ENCODE measurements at places on chromosomes 5 and 9.

DNA sequence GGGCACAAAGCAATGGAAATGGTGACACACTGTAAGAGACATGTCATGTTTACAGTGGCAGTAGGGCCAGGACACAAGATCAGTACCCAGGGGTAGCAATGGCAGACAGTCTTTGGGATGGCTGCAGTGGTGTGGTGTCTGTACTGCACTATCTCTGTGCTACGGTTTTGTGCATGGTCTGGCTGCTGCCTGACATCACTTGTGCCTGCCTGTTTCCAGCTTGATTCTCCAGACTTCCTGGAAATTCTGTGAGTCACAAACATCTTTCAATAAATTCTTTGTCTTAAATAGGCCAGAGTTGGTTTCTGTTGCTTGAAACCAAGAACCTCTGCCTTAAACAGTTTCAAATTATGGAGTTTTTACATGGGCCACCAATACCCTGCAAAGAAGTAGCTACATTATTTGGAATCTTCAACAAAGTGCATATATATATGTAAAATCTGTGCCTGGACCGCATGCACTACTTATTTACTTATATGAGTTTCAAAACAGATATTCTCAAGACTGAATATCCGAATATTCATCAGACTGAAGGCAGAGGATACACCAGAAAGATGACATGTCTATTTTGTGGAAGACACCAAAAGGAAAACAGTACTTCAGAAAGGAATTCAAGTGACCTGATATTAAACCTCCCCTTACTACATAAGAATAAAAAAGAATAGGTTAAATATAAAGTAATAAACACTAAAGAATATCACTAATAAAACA lies 188.1 kb downstream of the RFX3 start:
- peak; percentile 43 for DNase-seq

DNA sequence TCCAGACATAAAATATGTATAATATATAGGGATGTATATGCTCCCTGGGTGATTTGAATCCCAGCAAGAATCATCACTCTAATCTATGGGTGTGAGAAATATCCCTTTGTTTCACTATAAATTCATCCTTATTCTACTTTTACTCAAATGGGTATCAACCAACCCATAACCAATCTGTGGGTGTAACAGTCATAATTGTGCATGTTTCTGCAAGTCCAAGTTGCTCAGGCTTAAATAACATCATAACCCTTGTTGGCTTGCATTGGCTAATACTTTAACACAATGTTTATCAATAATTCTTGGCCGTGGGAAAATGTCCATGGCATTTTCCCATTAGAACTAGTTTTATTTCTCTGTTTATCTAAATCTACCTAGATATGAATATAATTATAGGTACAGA lies 530.5 kb upstream of the TLE4 start:
- DNase-seq: no peak

GRCh38 chr5:109996246-109996645 lies 306.5 kb downstream of the MAN2A1 start:
- no peak for DNase-seq

GRCh38 chr5:3893527-3893926 lies 297.9 kb downstream of the IRX1 start:
- DNase-seq: no peak

- DNase-seq: no peak
These were observed 351.2 kb downstream of the MLLT3 start for GRCh38 chr9:20271096-20271495.

DNA sequence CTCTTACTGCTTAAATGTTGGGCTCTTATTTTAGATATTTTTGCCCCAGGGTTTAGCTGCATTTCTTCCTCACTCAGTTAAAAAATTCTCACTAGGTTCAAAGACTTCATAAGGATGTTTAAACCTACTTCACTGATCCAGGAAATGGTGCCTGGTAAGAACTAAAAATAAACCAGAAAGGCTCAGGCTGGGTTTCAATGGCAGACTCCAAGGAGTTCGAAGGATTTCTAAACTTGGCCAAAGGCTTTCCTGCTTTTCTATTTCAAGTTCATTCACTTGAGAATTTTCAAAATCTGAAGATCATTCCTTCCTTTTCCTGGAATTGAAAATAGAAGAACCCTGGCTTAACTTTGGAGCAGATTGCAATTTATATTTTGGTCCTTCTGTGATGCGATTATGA lies 193.0 kb upstream of the MAP1B start:
- DNase-seq: no peak

GRCh38 chr9:111599092-111599954 lies at the start of gene PTGR1:
Gene PTGR1, minus strand, starts transcription at chr9:111599647. Its CDS starts 2,225 bp downstream, at chr9:111597422.
- peak; percentile 88 for DNase-seq

DNA sequence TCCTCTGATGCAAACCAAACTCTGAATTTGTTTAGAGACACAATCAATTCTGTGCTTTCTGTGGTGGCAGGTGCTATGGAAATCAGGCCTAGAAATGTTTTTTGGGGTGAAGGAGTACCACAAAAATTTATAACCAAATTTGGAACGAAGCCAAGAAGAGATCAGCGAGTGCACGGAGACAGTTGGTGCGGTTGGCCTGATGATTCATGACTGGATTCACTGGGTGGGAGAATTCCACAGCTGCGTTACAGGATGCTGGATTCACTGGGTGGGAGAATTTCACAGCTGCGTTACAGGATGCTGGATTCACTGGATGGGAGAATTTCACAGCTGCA lies 135.6 kb upstream of the IRX4 start:
- no peak for DNase-seq

DNA sequence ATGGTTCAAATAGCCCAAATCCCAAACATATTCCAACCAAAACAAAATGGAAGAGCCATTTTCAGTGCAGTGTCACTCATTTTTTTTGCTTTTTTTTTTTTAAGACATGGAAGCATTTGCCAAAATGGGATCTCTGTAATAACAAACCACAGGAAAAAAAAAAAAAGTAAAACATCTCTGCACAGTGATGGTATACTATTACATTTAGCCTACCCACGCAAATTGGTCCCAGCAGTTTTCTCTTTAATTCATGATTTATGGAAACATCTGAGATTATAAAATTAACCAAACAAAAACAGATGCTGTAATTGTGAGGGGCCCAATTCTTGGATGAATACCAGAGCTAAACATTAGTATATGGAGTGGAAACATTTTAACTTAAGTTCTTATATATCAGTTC lies 566.6 kb downstream of the ZNF608 start:
- no peak for DNase-seq

DNA sequence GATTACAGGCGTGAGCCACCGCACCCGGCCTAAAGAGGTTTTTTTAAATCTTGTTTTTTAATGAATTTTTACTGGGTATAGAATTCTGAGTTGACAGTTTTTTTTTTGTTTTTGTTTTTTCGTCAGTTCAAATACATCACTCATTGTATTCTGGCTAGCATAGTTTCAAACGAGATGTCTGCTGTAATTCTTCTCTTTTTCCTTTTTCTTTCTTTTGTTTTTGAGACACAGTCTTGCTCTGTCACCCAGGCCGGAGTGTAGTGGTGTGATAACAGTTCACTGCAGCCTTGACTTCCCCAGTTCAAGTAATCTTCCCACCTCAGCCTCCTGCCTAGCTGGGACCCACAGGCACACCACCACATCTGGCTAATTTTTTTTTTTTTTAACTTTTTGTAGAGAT lies 2.2 kb upstream of the PRRT1B start:
- DNase-seq: no peak

- no peak for DNase-seq
These were observed 46.2 kb upstream of the HAND1 start for GRCh38 chr5:154524181-154524580.

DNA sequence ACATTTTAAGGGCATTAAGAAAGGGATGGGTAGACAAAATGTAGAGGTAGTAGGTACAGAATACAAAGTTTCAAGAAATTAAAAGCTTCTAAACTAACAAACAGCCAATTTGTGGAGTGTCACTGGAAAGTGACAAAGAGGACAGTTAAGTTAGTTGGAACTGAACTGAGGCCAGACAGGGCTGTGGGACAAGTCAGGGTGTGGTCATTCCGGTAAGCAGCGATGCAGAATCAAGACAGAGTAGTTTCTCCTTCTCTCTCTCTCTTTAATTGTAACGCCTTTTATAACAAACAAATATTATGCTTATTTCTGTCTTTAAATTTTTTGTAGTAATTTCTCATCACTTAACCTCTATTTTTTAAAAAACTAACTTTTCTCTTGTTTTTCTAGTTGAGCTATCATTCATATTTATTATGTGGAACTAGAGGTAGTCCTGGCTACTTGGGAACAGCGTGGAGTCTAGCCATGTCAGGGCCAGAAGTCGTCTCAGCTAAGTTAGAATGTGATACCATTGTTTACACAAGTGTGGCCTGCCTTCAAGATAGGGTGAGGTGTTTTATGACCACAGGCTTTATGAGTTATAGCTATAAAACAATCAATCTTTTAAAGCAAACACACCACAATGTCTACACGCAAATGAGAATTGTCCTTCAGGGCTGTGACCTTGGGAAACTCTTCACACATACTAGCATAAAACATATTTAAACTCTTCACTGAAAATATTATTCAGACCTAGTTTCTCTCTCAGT lies 115.3 kb upstream of the CDKN2B start:
- no peak for DNase-seq

DNA sequence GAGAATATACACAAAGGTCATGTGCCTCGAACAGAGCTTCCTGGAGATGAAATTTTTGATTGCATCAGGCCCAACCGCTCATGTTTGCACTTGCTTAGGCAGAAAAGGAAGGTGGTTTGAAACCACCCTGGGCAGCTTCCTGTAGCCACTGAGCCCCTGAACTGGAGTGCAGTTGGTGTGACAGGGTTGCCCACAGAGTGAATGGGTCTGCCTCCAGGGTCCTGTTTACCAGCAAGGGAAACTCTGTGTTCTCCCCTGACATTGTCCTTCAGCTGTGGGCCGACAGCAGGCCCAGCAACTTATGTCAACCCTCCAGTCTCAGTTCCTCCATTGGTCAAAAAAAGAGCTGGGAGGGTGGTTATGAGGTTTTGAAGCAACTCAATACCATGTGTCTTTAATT lies 289.6 kb downstream of the KIF4B start:
- no peak for DNase-seq

GRCh38 chr9:77977210-77977611 lies 54.4 kb downstream of the GNAQ start:
- DNase-seq: peak; percentile 79

GRCh38 chr5:145911164-145911563 lies 25.2 kb upstream of the SH3RF2 start:
- no peak for DNase-seq

GRCh38 chr9:136001231-136001630 lies 40.1 kb upstream of the UBAC1 start:
- DNase-seq: no peak

GRCh38 chr5:17224858-17225511 lies 7.6 kb downstream of the BASP1 start:
- no peak for DNase-seq

- no peak for DNase-seq
These were observed 39.2 kb downstream of the ANXA2R start for GRCh38 chr5:43000914-43001313.

GRCh38 chr5:136087961-136088871 lies 44.4 kb upstream of the SMAD5 start:
- DNase-seq: peak; percentile 89

- DNase-seq: no peak
These were observed 75.1 kb downstream of the AMBP start for GRCh38 chr9:114002986-114003350.

DNA sequence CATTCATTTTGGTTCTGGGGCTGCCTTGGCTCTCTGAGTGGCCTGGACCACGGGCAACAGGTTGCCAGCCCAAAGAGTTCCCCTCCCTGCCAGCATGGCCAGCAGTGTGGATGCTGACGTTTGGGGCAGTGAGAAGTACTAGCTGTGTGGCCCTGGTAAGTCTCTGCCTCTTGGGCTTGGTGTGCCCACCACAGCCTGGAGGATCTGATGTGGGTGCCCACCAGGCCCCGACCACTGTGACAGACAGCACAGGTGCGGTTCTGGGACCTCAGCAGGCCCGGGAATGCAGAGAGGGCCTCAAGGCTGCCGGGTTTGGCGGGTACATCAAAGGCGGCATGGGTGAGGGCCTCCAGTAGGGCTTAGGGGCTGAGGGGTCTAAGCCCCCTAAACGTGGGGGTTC lies 33.6 kb upstream of the PITX1 start:
- DNase-seq: no peak

GRCh38 chr5:150632305-150633160 lies 7.9 kb upstream of the SYNPO start:
- no peak for DNase-seq

DNA sequence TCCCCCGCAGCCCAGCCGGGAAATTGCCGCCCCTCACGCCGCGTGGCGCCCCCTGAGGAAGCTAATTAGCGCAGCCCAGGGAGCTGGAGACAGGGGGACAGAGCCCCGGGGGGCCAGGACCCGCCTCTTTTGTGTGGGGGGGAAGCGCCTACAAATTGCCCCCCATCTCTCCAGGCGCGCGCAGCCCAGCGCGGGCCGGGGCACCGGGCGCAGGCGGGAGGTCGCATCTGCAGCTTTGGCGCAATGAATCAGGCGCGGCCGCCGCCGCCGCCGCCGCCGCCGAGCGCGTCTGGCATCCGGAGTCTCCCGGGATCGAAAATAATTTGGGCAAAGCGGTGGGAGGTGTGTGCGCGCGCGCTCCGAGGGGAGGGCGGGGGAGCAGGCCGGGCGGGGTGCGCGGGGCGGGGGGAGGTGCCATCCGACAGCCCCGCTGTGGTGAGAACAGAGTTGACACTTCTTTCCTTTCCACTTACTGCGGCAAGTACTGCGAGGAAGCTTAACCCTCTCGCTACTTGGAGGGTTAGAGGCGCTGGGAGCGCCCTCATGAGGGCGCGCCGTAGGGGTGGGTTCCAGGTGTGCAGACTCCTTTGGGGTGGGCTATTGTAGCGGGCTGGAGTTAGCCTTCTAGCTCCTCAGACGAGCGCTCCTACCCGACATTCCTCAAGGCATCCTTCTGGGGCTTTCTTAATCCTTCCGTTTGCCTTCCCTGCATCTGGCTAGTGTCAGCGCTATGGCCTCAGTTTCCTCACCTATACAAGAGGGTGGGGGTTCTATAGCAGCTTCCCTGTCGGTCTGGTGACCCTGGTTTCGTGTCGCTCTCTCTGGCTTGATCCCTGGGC lies 63.1 kb downstream of the CXXC5 start:
- peak; percentile 55 for DNase-seq

GRCh38 chr5:92019376-92019990 lies 636.4 kb upstream of the ARRDC3 start:
- DNase-seq: no peak

- DNase-seq: no peak
These were observed 305.3 kb downstream of the PRR16 start for GRCh38 chr5:120769312-120769872.

GRCh38 chr9:86301686-86302085 lies 19.3 kb upstream of the ISCA1 start:
- DNase-seq: no peak

GRCh38 chr9:95341293-95341962 lies 23.9 kb upstream of the FANCC start:
- DNase-seq: no peak

Data from Right ventricle myocardium superior (tissue), 1 donor.